ENCODE measurements at places on chromosomes 6 and 20. TPM values are rescaled to one million over a fixed set of nuclear protein-coding genes. Genes with fewer than 3 reads are reported as not detected.

- peaks cover 13% of the 10 kb centered on the region for H3K4me1 ChIP-seq
- no peak overlapping the region for H3K4me3 ChIP-seq
Observed at GRCh38 chr6:156154896-156155295, 622.3 kb upstream of the ARID1B start.

GRCh38 chr20:1015181-1015580 lies 13.1 kb upstream of the RSPO4 start:
- no peaks in the 10 kb centered on the region for H3K36me3 ChIP-seq
- H3K4me1 ChIP-seq, result no peaks in the 10 kb centered on the region
- no peak overlapping the region for H3K4me3 ChIP-seq
- peaks cover 6% of the 10 kb centered on the region for H3K27me3 ChIP-seq
- DNase-seq, result no peak

OTOR gene
- not detected for total RNA-seq

GRCh38 chr6:33779290-33779689 lies 9.6 kb downstream of the LEMD2 start:
- no peaks in the 10 kb centered on the region for H3K27me3 ChIP-seq
- H3K36me3 ChIP-seq, result peaks cover 89% of the 10 kb centered on the region
- peaks cover 5% of the 10 kb centered on the region for H3K4me1 ChIP-seq
- H3K4me3 ChIP-seq, result no peak overlapping the region
- no peak overlapping the region for H3K27ac ChIP-seq
- no peak for DNase-seq

- no peaks in the 10 kb centered on the region for H3K4me1 ChIP-seq
- H3K36me3 ChIP-seq, result peaks cover 6% of the 10 kb centered on the region
- H3K27ac ChIP-seq, result no peak overlapping the region
- DNase-seq, result no peak
- H3K4me3 ChIP-seq, result no peak overlapping the region
Observed at GRCh38 chr6:136666041-136666440, 115.8 kb upstream of the MAP7 start.

DNA sequence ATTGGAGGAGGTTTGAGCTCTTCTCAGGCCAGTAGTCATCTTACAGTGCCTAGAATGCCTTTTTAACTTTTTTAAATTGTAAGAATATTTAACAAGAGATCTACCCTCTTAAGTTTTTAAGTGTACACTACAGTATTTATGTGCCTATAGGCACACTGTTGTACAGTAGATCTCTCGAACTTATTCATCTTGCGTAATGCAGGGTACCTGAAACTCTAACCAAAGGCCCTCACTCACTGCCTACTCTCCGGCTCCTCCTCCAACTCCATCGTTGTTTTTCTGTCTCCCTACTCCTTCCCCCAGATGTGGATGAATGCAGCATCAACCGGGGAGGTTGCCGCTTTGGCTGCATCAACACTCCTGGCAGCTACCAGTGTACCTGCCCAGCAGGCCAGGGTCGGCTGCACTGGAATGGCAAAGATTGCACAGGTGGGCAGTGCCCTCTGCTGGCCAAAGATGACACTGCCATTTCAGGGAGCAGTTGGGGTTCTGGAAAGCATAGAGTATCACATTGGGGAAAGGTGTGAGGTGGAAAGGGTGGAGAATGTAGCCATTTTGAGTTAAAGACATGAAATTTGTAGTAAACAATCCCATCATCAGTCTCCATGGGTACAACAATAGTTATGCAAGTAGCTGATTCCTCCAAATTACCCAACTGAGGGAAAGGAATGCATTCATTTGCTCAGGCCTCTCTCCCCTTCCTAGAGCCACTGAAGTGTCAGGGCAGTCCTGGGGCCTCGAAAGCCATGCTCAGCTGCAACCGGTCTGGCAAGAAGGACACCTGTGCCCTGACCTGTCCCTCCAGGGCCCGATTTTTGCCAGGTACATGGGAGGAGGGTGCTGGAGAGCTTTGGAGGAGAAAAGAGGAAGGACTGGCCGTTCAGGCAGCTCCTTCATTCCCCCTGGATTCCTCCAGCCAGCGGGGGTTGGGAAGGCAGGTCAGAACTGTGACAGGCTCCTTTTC lies 18.4 kb upstream of the ZNF76 start:
- no peaks in the 10 kb centered on the region for H3K4me1 ChIP-seq
- H3K27me3 ChIP-seq, result no peaks in the 10 kb centered on the region
- DNase-seq, result peak; percentile 82

DNA sequence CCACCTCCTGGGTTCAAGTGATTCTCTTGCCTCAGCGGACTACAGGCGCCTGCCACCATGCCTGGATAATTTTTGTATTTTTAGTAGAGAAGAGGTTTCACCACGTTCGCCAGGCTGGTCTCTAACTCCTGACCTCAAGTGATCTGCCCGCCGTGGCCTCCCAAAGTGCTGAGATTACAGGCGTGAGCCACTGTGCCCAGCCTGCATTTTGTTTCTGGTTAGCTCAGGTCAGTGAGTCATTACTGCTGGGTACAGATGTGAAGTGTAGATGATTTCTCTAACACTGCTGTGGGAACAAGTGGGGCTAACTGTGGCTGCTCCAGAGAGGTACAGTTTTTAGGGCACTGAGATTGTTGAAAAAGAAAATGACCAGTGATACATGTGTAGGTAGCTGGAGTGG lies 188.6 kb downstream of the PRL start:
- H3K4me3 ChIP-seq, result no peak overlapping the region
- no peaks in the 10 kb centered on the region for H3K36me3 ChIP-seq
- DNase-seq, result no peak
- H3K4me1 ChIP-seq, result no peaks in the 10 kb centered on the region

GRCh38 chr20:51396365-51396909 lies 146.1 kb downstream of the NFATC2 start:
- no peak for DNase-seq
- no peak overlapping the region for H3K4me3 ChIP-seq
- peaks cover 68% of the 10 kb centered on the region for H3K4me1 ChIP-seq
- H3K36me3 ChIP-seq, result peaks cover 69% of the 10 kb centered on the region

DNA sequence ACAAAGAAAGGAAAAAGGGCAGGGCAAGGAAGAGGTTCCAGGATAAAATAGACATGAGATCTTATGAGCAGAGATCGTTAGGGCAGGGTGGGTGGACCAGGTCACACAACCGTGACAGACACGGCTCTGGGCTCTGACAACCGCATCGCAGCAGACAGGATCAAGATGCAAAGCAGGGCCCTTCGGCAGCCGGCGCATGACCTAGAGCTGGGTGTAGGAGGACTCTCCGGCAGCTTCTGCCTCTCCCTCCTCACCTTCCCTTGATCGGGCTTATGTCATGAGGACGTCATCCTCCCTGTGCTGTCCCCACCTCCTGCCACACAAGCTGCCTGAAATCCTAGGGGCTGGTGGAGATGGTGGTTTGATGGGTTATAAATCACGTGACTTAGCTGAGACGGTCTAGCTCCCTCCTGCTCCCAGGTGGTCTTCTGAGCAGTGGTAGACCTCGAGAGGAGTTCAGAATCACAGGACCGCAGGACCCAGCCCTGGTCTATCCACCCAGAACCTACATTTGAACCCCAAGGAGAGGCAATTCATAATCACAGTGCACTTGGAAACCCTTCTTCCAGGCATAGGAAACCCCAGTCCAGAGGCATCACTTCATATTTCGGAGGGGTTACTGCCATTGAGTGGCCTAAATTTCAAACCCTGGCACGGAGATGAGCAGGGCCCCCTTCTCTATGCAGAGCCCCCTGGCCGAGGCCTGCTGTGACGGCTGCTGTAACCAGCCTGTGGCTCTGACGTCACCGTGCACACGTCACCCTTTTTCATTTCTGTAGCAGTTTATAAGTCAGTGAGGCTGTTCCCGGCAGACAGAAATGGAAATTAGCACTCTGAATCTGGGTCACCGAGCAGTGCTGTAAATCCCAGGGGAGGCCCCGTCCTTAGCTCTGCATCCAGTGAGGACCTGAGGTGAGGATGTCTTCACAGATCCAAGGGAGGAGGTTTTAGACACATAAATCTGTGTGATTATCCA lies 8.7 kb upstream of the CCR6 start:
- peaks cover 15% of the 10 kb centered on the region for H3K27me3 ChIP-seq
- peak; percentile 63 for DNase-seq
- H3K4me1 ChIP-seq, result peaks cover 79% of the 10 kb centered on the region
- H3K4me3 ChIP-seq, result peak overlapping the region; percentile 66
- H3K27ac ChIP-seq, result peak overlapping the region; percentile 64
